Posterior vena cava (tissue), 2 donors: ENCODE measurements at places on chromosomes 3 and 15. TPM values are rescaled to one million over a fixed set of nuclear protein-coding genes. Genes with fewer than 3 reads are reported as not detected.
A peak's percentile ranks its signal among the peaks of the same experiment; 100 is the strongest.

The PLCH1 gene
- not detected for total RNA-seq

The FGF7 gene
- 125 TPM for total RNA-seq

The GAP43 gene
- 0.76 TPM for total RNA-seq

The CIDEC gene
- 1.2 TPM for total RNA-seq

The COL6A6 gene
- 1.2 TPM for total RNA-seq

The NUDT16 gene
- total RNA-seq = 15.8 TPM

DNA sequence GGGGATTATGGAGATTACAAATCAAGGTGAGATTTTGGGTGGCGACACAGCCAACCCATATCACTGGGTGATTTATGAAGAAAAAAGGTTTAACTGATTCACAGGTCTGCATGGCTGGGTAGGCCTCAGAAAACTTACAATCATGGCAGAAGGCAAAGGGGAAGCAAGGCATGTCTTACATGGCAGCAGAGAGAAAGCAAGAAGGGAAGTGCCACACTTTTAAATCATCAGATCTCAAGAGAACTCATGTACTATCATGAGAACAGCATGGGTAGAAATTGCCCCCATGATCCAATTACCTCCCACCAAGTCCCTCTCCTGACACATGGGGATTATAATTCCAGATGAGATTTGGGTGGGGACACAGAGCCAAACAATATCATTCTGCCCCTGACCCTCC is 59.7 kb downstream of the DPH6 start:
- no peak for DNase-seq

DNA sequence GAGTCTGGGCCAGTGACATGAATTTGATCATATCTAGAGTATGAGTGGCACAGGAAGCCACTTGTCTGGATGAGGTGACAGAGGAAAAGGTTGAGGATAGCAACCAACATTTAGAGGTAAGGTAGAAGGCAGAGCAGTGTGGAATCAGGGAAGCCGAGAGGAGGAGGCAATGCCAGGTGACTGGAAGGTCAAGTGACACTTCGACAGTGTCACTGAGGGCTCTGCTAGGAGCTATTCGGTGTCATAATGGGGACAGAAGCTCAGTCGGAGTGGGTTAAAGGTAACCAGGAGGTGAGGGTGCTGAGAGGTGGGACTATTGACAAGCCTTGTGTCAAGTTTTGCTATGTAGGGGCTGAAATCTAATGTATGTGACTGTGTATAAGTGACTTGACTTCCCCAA is 56.7 kb downstream of the IGF1R start:
- no peak for DNase-seq

DNA sequence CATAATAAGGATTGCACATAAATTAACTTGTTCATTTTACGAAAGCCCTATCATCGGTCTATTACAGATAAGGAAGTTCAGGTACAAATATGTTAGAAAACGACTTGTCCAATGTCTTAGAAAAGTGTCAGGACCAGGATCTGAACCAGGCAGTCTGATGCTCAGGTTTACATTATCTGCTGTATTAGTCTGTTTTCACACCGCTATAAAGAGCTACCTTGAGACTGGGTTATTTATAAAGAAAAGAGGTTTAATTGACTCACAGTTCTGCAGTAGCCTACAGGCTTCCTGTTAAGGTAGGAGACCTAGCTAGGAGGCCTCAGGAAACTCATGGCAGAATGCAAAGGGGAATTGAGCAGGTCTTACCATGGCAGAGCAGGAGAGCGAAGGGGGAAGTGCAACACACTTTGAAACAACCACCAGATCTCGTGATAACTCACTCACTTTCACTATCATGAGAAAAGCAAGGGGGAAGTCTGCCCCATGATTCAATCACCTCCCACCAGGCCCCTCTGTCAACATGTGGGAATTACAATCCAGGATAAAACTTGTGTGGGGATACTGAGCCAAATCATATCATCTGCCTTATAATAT is 45.8 kb upstream of the GOLIM4 start:
- no peak for DNase-seq

DNA sequence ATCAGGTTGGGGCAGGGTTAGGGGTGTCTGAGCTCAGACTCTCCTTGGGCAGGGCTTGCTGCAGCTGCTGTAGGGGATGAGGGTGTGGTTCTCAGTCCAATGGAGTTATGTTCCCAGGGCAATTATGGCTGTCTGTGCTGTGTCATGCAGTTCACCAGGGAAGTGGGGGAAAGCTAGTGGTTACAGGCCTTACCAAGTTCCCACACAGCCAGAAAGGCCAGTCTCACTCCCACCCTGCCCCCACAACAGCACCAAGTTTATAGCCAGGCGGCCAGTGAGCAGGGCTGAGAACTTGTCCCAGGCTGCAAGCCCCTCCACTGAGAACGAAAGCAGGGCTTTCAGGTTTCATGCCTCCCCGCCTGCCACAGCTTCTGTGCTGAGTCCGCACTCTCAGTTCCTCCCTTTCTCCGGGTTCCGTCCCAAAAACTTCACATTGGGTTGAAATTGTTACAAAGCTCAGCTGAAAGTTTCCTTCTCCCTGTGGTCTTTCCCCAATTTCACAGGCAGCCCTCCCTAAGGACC is 19.6 kb upstream of the CPOX start:
- no peak for DNase-seq

DNA sequence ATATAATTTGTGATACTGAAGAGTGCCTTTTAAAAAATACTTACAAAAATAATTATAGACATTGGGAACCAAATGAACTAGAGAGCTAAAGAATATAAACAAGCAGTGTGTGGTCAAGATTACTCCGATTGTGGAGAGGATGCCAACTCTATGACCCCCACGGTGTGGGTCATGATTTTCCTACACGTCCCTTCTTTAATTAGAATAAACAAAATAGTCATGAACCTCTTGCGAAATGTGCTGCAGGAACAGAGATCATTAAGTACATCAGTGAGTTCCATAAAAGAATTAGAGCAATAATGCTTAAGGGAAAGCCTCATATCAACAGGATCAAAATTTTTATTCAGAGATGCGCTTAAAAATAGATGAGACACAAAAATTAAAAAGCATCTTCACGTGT is 476.6 kb upstream of the ROBO1 start:
- DNase-seq = no peak

DNA sequence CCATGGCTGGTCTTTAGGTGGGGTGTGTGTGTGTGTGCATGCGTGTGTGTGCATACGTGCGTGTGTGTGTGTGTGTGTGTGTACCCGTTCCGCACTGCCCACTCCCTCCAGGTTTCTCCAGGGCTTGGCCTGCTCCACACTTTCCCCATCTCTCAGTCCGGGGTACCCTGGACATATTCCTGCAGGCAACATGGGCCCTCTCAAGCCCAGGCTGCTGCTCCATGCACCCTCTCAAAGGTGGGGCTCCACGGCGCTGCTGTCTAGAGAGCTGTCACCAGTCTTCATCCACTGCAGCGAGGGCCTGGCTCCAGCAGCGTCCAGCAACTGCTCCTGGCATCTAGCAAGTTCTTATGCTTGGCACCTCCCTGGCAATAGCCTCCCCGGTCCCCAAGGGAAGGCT is 86.1 kb downstream of the ATP10A start:
- peak; percentile 72 for DNase-seq

GRCh38 chr3:150408221-150409124 is at the start of gene TSC22D2:
TSS of gene TSC22D2 (plus strand) at chr3:150408298. CDS start at chr3:150409351, 1,053 bp downstream.
- peak; percentile 99 for DNase-seq

GRCh38 chr3:152338159-152338720 is 69.5 kb downstream of the MBNL1 start:
- DNase-seq = no peak

- DNase-seq = no peak
Measured at GRCh38 chr3:100093831-100094230, 20.5 kb downstream of the FILIP1L start.

DNA sequence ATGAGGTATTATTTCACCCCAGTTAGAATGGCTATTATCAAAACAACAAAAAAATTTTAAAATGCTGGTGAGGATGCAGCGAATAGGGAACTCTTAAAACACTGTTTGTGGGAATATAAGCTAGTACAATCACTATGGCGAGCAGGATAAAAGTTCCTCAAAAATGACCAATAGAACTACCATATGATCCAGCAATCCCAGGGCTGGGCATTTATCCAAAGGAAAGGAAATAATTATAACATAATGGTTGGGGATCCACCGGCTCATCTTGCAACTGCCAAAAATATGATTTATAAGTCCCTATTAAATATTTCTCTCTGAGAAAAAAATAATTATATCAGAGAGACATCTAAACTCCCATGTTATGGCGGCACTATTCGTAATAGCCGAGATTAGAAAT is 127.6 kb upstream of the MME start:
- no peak for DNase-seq

DNA sequence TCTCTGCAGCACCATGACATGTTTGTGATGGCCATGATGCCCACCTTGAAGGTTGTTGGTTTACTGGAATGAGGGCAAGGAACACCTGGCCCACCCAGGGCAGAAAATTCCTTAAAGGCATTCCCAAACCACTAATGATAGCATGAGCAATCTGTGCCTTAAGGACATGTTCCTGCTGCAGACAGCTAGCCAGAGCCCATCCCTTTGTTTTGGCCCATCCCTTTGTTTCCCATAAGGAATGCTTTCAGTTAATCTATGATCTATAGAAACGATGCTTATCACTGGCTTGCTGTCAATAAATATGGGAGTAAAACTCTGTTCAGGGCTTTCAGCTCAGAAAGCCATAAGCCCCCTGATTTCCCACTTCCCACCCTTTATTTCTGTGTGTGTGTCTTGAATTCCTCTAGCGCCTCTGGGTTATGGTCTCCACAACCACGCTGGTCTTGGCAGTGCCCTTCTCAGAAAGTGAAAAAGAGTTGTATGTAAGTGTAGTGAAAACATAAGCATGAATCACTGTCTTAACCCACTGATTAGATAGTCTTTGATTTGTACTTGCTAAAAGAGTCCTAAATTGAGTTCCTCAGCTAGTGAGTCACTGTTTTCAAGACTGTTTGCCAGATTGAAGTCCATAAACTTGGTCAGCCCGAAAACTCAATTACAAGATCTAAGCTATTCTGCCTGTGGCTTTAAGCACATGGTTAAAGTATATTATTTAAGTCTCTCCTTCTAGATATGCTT is 19.0 kb upstream of the CCR2 start:
- no peak for DNase-seq

DNA sequence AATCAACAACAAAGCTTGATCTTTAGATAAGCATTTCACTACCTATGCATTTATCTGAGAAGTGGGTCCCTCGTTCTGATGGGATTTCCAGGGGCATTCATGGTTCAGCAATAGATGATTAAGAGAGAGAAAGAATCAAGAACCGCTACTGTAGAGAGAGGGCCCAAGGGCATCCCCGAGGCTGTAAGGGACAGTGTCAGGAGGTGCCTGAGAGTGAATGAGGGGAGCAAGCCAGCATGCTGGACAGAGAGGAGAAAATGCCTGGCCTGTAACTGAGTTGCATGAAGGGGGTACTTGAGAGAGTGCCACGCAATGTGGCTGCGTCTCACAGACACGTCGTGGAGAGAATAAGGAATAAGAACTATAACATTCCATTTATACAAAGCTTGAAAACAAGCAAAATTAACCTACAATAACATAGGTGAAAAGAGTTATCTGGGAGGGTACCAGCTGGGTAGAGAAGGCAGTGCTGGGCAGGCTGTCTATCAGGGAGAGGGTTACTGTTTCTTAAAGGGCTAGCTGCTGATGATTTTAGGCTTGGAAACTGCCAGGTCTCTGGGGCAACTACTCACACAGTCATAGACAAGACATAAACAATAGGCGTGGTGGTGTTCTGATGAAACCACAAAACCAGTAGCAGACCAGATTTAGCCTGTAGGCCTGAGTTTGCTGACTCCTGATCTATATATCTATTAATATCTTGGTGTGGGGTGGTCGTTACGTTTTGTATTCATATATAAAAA is 374.6 kb upstream of the CFAP20DC start:
- DNase-seq = no peak

- DNase-seq = no peak
Measured at GRCh38 chr3:148833223-148833622, 5.6 kb downstream of the CPB1 start.
